ENCODE measurements at places on chromosomes 4 and X. TPM values are rescaled to one million over a fixed set of nuclear protein-coding genes. Genes with fewer than 3 reads are reported as not detected.

Gene CCSER1
- total RNA-seq: 94.5 TPM

Gene SLC39A8
- total RNA-seq: 12.9 TPM

Gene WNK3
- total RNA-seq: 10.0 TPM

Gene SPIN3
- 23.8 TPM for total RNA-seq

Gene GDPD2
- 1.5 TPM for total RNA-seq

- DNase-seq: no peak
Measured at GRCh38 chrX:153671589-153672530, 1.8 kb downstream of the PNCK start.

DNA sequence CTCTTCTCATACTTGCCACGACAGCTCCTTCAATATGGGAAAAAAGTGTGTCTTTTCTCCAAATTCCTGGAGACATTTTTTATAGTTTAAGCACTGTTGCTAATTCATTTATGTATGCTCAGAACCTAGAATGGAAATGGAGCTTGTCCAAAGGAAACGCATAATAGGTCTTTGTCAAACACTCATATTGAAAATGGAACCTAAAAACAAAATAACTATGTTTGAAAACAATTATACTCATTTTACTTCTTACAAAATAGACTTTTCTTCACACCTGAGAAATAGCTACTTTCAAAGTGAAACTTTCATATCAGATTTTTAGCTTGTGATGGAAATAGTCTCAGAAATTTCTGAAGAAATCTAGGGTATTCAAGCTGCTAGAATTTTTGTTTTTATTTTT lies 529.7 kb upstream of the BOD1L1 start:
- DNase-seq: no peak

- no peak for DNase-seq
Measured at GRCh38 chr4:74539044-74539790, 94.3 kb downstream of the AREG start.
